ENCODE measurements at places on chromosomes 2 and 18.

GRCh38 chr2:17822445-17823117 is 6.3 kb downstream of the MSGN1 start:
- DNase-seq: no peak

DNA sequence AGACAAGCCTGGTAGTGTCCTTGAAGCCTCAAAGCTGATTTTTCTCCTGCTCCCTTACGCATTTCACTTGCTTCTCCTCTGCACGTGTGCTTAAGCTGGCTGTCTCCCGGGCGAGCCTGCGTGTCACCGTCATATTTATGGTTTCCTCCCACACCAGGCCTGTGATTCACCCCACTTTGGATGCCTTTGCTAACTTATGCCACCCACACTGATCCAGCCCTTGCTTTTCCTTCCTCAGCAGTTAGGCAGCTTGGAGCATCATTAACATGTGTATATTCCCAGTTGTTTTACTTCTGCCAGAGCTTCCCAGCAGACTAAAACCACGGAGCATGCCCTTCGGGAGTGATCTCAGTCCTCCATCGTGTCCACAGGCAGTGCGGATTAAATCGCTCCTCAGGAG is 2.2 kb downstream of the ST3GAL5 start:
- DNase-seq: peak; percentile 87

- no peak for DNase-seq
These were observed 73.8 kb downstream of the CBLN2 start for GRCh38 chr18:72470391-72470790.

GRCh38 chr2:171185941-171186340 is 25.2 kb upstream of the TLK1 start:
- DNase-seq: peak; percentile 13

DNA sequence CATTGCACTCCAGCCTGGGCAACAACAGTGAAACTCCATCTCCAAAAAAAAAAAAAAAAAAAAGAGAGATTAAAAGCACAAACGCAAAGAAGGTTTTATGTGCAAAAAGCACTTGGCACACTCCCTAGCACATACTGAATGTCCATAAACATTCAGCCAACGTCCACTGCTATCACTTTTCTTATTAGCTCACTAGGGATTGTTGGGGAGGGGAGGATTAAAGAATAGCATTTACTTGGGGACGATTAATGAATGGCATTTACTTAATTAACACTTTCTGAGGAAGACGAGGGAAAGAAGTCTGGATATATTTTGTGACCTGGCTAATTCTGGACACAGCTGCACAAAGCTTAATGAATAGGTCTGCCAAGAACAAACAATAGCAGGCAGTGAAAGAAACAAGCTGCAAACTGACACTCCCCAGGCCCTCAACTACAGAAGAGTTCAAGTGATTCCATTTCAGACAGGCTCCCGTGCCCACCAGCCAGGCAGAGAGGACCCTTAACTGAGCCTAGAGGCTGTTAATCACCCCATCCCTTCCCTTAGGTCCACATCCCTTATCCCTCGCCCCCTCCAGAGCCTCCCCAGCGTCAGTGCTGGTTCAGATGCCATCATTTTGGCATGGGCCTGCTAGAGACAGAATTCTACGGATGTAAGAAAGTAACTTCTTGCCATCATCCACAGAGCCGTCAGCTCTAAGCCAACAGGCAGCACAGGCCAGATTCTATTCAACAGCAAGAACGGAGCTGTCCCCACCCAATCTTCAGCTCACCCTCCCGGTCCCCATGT is 7.4 kb downstream of the CYB5A start:
- no peak for DNase-seq

- DNase-seq: no peak
These were observed 74.6 kb upstream of the HDAC4 start for GRCh38 chr2:239475161-239476028.

GRCh38 chr2:168365094-168365621 is 90.9 kb upstream of the CERS6 start:
- no peak for DNase-seq

DNA sequence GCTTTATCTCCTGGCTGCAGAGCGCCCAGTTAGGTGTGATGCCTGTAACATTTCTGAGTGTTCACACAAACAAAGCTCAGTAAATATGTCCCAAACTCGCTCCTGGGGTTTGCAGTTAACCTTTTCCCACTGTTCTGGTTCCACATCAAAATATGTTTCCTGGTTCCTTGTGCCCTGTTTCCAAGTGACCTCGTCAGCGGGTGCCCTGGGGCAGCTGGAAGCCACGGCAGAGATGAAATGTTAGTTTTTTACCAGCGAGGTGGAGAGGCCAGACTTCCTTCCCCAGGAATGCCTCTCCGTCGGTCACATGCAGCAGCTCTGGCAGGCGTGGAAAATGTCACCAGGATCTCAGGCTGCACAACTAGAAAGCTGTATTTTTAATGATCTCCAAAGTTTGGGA is 18.2 kb downstream of the NFATC1 start:
- no peak for DNase-seq

DNA sequence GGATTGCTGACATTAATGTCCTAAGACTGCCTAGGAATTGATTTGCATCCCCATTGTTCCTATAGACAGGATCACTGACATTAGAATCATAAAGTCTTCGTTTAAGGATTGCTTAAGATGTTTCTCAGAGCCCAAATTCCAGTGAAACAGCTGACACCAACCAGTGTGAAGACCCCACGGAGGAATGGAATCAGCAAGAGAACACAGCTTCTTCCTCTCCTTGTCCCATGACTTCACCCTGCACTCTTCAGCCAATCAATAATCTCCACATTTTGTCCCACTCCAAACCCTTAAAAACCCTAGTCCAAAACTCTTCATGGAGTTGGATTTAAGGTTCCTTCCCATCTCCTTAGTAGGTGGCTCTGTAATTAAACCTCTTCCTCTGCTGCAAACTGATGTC is 157.0 kb upstream of the NDUFV2 start:
- DNase-seq: no peak

- no peak for DNase-seq
These were observed 30.6 kb downstream of the SOWAHC start for GRCh38 chr2:109644571-109645275.

DNA sequence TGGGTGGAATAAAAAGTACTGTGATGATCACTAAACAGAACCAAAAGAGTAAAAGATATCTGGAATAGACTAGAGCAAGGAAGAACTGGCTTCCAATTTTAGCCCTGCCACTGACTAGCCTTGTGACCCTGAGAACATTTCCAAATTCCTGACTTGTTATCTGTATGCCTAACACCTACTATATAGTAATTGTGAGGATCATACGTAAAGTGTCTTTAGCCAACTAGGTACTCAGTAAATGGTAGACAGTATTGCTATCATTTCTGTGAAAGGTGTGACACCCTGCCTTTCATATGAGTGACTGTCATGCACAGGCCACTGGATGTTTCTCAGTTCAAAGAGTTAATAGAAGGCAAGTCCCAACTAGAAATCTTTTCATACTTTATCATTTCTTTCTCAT is 29.8 kb downstream of the CYTIP start:
- no peak for DNase-seq

- DNase-seq: peak; percentile 10
These were observed 142.9 kb upstream of the NXPH2 start for GRCh38 chr2:138922973-138923563.

GRCh38 chr2:174326161-174327020 is 8.4 kb upstream of the SP9 start:
- DNase-seq: no peak

DNA sequence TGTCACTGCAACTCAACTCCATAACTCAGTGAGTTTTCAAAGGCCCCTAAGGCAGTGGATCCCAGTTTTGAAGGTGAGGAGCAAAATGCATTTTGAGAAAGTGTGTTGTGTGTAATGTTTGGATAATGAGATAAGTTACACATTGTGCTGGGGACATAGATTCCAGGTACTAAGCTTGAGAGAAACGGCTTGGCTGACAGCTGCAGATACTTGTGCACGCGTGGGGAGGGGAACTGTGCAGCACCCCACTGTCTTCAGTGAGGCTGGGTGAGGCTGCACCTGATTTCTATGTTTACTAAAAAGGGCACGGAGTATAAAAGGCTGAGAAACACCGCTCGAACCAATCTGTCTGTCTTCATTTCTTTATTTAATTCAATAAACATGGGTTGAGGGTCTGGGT is 254.0 kb upstream of the COPS8 start:
- no peak for DNase-seq

- DNase-seq: no peak
These were observed 36.1 kb downstream of the SDC1 start for GRCh38 chr2:20188851-20189250.

GRCh38 chr18:44245019-44245418 is 435.7 kb upstream of the SETBP1 start:
- DNase-seq: no peak

GRCh38 chr18:62618735-62619134 is 95.9 kb downstream of the ZCCHC2 start:
- DNase-seq: no peak

DNA sequence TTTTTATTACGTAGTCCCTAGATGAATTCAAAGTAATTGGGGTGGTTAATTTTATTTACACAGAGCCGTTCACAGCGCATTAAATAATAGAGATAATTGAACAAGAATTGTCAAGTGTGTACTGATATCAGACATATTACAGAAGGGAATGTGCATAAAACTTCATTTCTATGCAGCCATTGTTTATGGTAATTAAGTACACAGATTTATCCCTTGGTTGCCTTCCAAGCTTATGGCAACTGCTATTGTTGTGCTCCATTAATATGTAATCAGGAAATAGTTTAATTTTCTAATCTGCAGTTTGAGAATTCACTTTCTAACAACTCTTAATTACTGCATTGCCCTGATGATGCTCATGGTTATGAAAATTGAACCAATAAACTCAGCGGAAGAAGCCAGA is 47.3 kb upstream of the OTX1 start:
- DNase-seq: no peak

DNA sequence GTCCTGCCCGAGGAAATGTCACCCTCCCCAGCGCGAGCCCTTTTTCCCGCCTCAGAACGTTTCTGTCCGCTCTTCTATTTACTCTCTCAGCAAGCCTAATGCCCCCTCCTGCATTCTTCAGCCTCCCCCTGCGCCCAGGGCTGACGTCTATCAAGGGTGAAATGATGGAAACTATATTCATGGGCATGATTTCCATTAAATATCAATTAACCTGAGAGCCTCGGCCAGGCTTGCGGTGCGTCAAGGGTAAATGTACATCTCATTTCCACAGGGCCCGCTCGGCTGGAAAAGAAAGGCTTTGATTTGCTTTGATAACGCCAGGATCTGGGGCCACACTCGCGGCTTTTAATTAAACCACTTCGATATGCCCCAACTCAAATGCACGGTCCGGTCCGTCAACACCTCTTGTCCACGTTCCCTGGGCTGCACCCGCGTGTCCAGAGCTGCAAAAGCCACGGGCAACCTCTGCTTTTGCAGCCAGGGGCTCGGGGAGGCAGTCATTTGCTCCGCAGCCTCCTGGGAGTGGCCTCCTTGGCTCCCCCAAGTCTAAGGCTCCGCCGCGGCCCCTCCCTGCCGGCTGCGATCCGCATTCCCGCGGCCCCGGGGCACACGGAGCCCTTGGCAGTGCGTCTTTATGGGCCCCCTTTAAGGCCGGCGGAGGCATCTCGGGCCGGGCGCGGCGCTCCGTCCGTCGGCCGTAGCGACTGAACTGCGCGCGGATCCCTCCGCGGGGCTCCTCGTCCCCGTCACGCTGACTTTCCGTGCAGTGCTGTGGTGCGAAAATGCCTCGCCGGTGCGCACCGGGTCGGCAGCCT is at the start of gene HOXD8:
Gene HOXD8, plus strand, starts transcription at position 724 of the 815 bp plus-strand sequence. CDS start 662 bp downstream, outside the sequence.
- no peak for DNase-seq

- DNase-seq: no peak
These were observed 177.4 kb downstream of the FIGN start for GRCh38 chr2:163558251-163559021.

GRCh38 chr2:47276061-47276460 is 121.0 kb upstream of the STPG4 start:
- DNase-seq: no peak

DNA sequence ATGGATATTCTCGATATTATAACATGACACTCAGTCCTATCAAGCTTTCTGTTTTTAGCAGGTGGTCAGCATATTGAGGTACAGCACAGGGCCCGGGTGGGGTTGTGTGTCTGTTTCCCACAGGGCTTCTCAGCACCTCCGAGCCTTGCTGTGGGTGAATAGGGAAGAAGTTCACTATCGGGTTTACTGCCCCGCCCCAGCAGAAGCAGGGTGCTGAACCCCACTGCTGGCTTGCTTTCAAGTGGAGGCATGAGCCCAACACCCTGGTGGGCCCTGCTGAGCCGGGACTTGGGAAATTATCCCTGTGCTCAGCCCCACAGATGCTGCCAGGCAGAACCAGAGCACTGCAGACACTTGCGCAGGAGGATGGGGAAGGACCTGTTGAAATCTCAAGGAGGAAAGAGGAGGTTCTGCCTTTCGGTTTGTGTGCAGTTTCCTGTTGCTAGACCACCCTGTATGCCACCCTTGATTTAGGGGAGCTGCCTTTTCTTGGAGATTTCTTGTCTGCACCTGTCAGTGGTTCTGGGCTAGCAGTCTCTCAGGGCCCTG is 270.3 kb upstream of the SALL3 start:
- DNase-seq: no peak

DNA sequence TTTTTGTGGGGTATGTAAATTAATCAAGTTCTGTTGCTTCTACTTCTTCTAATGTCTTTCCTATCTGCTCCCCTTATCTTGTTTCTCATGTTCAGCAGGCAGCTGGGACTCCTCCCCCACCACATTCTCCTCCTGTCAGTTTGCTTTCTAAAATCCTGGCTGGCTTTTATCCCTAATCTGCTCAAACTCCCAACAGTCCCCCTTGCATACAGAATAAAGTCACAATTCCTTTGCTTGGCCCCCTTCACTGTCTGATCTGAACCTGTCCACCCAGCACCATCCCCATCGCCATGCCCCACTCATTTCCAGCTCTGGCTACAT is 2.2 kb downstream of the CFAP221 start:
- no peak for DNase-seq

DNA sequence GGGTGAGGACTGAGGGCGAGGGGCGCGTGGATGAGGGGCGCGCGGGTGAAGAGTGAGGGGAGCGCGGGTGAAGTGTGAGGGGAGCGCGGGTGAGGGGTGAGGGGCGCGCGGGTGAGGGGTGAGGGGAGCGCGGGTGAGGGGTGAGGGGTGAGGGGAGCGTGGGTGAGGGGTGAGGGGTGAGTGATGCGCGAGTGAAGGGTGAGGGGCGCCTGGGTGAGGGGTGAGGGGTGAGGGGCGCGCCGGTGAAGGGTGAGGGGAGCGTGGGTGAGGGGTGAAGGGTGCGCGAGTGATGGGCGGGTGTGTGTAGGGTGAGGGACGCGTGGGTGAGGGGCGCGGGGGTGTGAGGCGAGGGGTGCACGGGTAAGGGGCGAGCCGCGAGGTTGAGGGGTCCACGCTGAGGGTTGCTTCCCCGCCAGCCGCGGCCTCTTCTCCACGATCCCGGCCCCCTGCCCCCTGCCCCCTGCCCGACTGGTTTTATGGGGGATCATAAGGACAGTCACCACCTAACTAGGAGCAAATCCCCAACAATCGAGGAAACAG is 1.1 kb upstream of the SLC66A2 start:
- no peak for DNase-seq

- DNase-seq: no peak
These were observed 720 bp downstream of the LBX2 start for GRCh38 chr2:74498500-74499266.
